ENCODE measurements at places on chromosomes 2 and 18. TPM values are rescaled to one million over a fixed set of nuclear protein-coding genes. Genes with fewer than 3 reads are reported as not detected.

DNA sequence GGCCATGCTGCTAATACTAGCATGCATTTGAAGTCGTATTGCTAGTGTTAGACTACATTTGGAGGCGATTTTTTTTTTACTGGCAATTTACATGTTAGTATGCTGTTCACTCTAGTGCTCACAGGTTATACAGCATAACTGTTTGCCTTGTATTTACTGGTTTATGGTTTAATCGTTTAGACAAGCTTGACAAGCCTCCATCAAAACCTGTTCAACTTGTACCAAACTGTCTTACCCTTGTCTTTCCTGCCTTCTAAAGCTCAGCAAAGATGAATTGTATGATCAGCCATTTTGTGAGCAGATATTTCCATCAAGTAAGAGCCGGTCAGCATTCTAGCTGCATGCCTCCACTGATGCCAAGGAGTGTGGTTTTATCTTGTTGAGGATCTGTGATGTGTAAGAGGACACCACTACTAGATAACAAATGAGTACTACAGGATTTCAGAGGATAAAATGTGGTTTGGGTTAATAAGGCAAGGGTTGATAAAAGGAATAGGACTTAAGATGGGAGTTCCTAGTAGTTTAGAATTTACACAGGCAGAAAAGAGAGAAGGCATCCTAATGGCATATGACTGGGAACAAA, 68.4 kb upstream of the ITM2C start:
- DNase-seq = no peak

GRCh38 chr18:37701967-37702366, 136.4 kb upstream of the CELF4 start:
- no peak for DNase-seq

DNA sequence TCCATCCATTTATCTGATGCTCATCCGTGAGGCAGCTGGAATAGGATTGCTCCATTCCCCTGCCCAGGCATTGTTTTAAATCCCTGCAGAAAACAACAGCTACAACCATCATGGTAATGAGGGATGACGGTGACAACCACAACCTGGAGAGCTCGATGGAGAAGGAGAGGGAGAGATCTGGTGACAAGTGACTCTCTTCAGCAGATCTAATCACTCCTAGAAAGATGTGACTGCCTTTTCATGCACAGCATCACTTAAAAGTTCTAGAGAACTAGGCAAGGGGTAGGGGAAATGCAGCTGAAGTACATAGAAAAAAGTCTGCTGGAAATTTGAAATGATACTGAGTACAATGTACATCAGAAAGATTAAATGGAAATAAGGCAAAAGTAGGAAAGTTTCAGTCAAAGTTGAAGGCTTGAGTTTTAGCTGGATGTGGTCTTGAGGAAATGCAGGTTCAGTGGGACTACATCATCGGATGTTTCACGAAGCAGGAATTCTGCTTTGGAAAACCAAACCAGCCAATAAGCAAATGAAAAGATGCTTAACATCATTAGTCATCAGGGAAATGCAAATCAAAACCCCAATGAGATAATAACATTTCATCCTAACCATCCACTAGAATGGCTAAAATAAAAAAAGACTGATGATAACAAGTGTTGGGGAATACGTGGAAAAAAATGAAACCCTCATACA, 6.8 kb upstream of the ARHGAP25 start:
- DNase-seq = no peak

GRCh38 chr2:217944923-217945322, 57.9 kb downstream of the TNS1 start:
- DNase-seq = peak; percentile 35

The LYG2 gene
- total RNA-seq = not detected

DNA sequence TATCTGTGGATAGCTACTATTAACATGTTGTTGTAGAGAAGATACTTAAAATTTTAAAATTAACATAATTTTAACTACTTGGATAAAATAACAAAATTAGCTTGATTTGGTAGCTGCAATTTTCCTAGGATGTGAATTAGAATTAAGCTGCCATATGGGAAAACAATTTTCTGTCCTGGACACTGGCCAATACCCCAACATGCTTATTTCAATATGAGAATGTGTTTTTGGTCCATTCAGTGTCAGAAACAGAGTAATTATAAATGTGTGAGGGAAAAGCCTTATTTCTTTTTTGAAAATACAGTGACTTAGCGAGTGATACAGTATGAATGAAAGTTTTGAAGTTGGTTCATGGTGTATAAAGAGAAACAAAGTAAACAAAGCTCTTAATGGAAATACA, 948.3 kb upstream of the GYPC start:
- DNase-seq = no peak

- no peak for DNase-seq
Observed at GRCh38 chr2:75079575-75079974, 119.7 kb downstream of the TACR1 start.

- DNase-seq = no peak
Observed at GRCh38 chr2:145764631-145765030, 1244.7 kb upstream of the ZEB2 start.

The MTIF2 gene
- 28.5 TPM for total RNA-seq

DNA sequence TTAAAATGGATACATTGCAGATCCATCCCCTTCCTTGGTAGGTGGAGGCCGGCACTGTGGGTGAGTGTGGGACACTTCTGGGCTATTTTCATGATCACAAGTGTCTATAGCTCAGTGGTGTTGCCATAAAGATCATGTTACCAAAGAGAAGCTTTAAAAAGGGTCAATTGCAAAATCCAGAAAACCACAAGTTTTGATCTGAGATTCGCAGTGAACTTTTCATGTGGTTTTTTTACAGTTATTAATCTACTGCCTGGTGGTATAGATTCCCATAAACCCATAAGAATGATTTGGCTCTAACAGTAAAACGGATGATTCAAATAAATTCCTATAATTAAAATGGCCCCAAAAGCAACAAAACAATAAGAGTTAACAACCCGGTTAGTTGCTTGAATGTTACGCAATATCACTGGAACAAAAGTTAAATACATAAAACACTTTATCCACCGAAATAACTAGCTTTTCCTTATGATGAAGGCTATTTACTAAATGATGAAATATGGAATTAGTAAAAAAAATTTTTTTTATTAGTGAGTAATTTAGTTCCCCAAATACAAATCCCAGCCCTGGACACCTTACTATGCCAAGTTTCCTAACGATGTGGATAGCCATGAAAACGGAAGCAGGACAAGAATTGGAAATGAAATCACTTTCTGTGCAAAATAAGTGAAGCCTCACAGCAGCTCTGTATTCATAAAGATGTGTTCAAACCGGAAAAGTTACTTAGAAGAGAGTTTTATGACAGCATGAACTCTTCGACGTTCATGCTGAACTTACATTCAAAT, 95.6 kb upstream of the THOC1 start:
- DNase-seq = no peak

DNA sequence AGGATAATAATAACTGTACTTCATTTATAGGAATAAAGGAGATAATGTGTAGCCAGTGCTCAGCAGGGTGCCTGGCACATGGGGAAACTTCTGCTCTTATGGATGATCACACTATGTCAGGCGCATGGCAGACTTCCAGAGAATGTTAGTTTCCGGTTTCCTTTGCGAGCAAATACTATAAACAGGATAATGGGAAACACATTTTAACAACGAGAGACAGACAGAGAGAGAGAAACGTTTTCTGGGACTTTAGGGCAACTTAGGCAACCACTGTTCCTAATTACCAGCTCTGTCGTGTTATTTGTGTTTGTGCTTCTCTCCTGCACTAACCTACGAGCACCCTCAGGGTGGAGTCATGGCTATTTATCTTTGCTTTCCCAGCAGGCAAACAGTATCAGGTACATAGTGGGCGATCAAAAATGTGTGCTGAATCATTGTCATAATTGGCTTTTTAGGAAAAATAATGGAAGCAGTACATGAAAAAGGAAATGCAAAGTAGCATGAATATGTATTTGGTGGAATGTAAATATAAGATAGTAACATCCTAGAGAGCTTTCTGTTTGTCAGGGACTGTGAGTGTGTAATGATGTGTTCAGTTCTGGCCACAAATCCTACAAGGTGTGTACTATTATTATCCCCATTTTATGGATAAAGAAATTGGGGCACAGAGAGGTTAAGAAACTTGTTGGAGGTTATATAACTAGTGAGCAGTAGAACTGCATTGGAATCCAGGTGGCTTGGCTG, 36.8 kb upstream of the IGFBP2 start:
- DNase-seq = no peak

GRCh38 chr2:1738646-1739302, 5.5 kb downstream of the PXDN start:
- no peak for DNase-seq

DNA sequence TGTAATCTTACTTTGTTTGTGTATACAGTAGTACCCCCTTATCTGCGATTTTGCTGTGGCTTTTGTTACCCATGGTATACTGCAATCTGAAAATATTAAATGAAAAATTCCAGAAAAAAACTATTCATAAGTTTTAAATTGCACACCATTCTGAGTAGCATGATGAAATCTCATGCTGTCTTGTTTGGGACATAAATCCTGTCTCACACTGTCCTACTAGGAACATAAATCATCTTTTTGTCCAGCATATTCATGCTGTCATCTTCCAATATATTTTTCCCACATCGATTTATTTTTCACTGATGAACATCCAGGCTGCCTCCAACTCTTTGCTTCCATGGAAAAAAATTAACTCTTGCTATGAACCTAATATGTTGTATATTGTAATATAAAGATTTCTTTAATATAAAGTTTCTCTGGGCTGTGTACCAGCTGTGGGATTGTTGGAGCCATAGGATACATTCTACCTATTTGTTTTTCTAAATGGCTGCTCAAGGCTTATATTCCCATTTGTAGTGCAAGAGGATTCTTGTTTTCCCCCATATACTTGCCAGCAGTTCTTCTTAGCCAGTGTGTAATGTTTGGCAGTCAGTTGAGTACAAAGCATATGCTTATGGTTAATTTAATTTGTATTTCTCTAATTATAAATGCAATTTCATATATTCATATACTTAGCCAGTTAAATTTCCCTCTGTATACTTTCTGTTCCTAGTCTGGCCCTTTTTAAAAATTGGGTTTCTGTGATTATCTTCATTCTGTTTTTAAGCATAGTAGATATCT, 114.3 kb upstream of the MYO3B start:
- DNase-seq = no peak

The CPO gene
- total RNA-seq = not detected

The LCT gene
- total RNA-seq = 0.06 TPM

GRCh38 chr2:42876326-42876751, 84.0 kb upstream of the HAAO start:
- DNase-seq = no peak

The PCGF1 gene
- total RNA-seq = 14.5 TPM

DNA sequence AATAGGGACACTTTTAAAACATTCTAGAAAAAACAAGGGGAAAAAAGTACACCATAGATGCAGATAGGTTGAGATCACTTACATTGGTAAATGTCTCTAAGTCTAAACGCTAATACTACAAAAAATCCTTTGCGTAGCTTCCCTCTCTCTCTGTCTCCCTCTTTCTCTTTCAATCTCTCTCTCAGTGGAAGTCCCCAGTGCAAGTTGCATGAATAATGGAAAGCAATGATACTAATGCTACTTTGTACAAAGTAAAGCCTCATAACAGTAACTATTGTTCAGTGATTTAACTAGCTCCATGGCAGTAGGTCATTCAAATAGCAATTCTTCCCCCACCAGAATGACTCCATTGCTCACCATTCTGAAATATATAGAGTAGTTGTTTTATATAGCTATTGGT, 12.8 kb downstream of the MEIS1 start:
- no peak for DNase-seq

DNA sequence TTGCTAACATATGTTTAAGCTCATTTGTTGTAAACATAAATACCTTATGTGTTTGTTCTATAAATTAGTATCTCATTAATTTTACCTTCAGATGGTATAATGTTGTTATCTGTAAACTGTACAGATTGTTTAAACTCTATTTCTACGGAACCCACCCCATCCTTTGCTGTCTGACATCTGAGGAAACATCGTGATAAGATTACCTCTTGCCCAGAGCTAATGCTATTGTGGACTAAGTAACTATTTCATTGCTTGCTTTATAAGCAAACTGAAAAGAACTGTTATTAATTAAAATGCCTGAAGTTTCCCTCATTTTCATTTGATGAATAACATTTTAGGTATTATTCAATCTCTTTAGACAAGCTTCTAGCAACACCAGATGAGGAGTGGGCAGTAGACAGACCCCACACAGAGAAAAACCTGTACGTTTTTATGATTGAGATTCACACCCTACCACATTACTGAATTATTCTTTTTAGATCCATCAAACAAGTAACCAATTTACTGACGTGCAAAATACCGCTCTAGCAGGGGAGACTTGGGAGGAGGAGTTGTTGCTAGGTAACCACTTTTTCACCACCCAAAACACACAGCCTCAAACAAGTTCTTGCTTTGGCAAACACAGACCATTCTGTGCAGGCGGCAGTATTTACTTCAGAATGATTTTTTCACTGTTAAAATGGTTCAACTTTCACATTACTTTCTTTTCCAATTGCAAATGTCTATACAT, 1.9 kb upstream of the SYT4 start:
- DNase-seq = no peak

DNA sequence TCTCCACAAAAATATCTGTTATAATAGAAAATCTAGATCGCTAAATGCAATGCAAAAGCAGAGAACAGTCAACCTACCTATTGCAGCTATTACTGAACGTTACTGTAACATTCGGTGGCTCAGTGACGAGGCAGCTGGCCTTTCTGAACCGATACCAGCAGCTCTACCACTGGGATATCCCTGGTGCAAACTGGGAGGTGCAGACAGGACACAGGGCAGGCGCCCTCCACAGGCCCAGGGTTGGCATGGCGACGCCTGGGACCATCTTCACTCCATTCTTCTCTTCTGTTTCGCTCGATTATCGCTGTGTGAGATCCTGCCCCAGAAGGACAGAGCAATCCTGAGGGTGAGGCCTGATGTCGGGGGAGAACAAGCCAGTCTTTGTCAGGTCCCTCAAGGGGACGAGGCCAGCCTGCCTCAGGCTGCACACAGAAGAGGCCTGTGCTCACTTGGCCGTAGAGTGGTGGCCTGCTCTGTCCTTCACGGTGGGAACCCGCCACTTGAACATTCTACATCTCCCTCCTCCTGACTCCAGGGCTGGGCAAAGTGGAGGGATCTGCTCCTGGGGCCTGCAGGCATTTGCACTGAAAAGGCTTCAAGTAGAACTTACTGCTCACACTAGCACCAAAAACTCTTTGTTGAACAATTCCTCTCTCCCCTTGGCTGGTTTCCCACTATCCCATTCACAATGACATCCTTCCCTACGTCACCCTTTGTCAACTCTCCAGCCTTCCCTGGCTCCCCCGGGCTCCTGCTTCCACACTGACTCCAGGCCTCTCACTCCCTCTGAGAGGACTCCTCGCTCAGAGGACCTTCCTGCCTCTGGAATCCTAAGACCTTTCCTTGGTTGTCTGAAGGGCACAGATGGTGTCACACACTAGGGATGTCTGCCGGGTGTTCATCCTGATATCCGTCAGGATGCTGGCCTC, 49.7 kb downstream of the CYRIA start:
- no peak for DNase-seq

GRCh38 chr2:33476131-33476792, at the start of gene RASGRP3:
Gene RASGRP3, plus strand, starts transcription at chr2:33476649. Its CDS starts 38,488 bp downstream, at chr2:33515137.
- peak; percentile 93 for DNase-seq

- peak; percentile 38 for DNase-seq
Observed at GRCh38 chr2:232349946-232350635, 28.5 kb upstream of the ALPP start.

The MC2R gene
- total RNA-seq = not detected

GRCh38 chr2:14647714-14648113, 15.2 kb downstream of the LRATD1 start:
- no peak for DNase-seq

Data from spleen (tissue), 13 donors.